ENCODE measurements at places on chromosomes 5 and 9.

DNA sequence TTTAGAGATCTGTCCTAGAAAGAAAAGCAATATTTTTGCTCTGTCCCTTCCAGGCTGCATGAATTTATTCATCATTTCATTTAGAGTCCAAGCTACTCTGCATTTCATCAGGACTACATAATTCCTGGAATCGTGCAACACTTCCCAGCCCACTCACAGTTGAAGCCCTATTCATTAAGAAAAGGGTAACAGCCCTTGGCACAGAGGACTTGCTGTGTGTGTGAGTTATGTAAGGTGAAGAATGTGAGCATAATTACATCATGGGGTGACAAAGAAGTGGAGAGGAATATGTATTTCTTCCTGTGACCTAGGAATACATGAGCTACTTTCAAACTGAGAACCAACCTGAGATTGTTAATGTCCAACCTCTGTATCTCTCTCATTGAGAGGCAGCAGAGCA is 317.4 kb downstream of the ARHGEF28 start:
- DNase-seq = no peak

DNA sequence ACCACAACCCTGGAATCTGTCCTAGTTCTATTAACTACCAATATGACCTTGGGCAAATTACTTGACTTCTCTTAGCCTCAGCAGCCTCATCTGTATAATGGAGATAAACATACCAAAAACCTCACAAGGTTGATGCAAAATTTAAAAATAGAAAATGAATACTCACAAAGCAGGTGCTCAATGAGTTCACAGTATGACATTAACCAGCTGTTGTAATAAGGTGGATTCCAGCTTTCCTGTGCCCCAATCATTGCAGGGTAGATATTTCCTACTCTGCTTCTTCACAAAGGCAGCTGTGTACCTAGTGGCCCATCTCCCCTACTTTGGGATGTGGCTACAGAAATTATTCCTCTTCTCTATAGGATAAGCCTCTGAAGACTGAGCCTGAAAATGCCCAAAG is 8.8 kb downstream of the HTR4 start:
- DNase-seq = no peak

GRCh38 chr9:98215271-98215670 is 22.8 kb upstream of the CORO2A start:
- no peak for DNase-seq

DNA sequence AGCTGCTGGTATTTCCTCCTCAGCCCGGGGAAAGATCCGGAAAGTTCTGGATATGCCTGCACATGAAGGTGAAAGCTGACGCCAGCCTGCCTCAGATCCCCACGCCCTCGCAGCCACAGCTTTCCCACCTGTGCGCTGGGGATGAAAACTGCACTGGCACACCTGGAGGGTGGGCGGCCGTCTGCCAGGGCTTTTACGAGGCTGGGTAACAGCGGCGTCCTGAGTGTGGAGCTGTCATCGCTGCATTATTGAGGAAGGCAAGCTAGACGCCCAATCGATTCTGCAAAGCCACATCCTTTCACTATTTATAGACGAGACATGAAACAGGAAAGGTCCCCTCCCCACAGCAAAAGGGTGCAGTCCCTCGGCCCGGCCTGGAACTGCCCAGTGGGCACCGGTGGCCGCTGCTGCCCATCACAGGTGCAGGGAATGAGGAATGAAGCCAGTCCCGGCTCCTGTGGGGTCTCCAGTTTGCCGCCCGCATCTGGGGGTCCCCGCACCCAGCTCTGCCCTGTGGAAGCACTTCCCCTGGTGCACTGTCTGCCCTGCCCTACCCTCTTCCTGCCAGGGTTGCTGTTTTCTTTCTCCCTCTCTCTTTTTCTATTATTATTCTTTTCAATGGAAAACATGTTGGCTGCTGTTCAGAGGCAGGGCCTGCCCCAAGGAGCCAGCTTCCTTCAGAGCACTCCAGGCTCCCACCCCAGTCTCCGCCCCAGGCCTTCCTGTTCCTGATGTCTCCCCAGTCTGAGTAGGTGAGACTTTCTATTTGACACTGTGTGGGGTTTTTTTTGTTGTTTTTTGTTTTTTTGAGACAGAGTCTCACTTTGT is 7.0 kb downstream of the NOTCH1 start:
- DNase-seq = no peak

GRCh38 chr9:114276908-114277821 is 45.7 kb upstream of the ORM1 start:
- no peak for DNase-seq

DNA sequence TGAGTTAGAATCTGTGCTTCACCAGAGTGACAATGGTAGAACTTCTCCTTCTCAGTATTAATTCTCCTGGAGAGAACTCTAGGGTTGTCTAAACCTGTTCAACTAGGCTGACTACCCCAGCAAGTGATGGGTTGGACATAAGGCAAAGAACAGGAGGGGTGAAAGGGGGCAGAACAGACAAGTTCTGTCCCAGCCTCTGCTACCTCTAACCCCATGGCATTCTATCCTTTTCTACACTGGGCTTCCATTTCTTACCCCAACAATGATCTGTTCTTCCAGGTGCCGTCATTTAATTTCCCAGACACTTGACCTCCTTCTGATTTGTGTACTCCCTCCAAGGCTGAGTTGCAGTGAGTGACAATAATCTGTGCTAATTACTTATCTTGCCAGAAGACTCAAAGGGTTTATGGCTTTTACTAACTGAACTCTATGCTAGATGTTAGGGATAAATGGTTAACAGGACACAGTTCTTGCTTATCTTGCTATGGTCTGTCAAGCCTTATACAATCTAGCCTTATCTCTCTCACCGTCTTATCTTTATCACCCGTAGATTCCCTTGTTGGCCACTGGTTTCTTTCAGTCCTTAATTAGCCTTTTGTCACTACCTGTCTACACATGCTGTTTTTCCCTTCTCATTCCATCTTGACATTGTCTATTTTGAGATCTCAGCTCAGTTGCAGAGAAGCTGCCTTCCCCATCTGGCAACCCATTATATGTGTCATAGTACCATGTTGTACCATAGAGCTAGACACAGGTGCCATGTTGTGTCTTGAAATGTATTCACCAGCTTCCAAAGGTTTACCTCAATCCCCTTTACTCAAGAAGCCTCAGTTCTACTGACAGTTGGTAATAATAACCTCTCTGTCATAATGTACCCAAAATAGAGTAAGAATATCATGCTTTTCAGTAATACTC is 10.0 kb upstream of the MATR3 start:
- no peak for DNase-seq

- DNase-seq = peak; percentile 15
Measured at GRCh38 chr5:158599157-158599556, 500.6 kb downstream of the EBF1 start.

DNA sequence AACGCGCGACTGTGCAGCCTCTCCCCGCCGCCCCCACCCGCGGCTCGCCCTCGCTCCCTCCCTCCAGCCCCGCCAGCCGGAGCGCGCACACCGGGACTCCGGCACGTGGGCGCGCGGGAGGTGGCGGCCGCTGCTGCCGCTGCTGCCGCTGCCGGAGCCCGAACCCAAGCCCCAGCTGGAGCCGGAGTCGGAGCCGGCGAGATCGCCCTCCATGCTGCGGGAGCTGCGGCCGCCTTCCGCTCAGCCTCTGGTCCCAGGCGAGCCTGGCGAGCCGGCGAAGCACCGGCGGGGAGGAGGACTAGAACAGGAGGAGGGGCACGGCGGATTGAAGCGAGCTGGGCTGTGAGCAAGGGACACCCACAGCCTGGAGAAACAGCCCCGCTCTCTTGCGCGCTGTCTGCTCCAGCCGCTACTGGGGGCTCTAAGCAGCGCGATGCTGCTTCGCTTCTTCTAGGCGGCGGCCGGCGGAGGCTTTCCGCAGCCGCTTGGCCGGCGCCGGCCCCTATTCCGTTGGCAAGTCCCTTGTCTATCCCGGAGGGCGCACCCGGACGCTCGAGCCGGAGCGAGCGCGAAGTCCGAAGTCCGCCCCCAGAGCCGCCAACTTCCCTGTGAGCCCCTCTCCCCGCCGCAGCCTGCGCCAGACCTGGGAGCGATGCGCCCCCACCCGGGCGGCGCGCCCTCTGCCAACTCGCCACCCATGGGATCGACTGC is 598.7 kb upstream of the SGCD start:
- no peak for DNase-seq

- DNase-seq = no peak
Measured at GRCh38 chr5:127406326-127407121, 110.9 kb upstream of the PRRC1 start.

- no peak for DNase-seq
Measured at GRCh38 chr5:81825237-81825636, 74.3 kb upstream of the SSBP2 start.

DNA sequence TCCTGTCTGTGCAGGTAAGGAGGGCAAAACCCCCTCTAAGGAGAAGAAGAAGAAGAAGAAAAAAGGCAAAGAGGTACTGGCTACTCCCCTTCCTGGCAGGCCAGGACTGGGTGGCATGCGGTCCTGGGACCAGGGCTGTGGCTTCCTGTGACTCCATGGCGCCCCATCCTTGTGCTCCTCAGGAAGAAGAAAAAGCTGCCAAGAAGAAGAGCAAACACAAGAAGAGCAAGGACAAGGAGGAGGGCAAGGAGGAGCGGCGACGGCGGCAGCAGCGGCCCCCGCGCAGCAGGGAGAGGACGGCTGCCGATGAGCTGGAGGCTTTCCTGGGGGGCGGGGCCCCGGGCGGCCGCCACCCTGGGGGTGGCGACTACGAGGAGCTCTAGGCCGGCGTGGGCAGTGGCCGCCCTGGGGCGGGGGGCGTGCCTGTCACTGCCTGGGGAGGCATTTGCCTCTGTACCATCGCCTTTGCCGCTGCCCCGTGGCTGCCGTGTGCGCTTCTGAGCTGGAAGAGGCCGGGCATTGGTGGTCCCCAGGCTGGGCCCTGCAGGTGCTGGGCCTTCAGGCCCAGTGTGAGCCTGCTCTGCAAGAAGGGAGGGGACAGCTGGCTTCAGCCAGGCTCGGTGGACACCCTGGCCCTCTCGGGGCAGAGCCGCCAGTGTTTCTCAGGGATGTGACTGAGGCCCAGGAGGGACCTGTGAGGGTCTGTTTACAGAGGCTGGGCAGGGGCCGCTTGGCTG is 2.0 kb upstream of the AJM1 start:
- no peak for DNase-seq

DNA sequence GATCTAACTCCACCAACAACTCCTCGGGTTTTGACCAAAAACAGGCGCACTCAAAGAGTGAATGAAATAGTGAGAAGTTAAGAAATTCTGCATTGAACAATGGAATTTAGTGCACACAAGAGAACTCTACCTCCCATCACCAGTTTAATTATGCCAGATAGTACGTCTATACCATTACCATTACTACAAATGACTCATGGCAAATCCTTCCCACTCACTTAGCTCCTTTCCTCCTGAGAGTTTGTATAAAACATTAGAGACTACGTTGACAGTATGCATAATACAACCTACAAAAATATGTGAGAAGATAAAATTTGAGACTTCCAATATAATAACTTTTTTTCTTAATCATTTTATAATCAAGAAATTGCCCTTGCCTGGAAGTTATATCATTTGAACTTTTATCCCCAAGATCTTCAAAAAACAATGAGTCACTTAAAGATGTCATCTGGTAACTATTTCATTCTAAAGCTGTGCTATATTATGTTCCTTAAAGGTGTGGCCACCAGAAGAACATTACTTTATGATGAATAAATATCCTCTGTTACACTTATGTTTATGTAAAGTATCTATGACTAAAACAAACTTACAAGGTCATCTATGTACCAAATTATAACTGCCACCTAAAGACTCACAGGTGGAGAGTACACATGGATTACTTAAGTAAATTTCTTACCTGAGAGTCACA is 297.9 kb upstream of the PTGER4 start:
- DNase-seq = no peak

DNA sequence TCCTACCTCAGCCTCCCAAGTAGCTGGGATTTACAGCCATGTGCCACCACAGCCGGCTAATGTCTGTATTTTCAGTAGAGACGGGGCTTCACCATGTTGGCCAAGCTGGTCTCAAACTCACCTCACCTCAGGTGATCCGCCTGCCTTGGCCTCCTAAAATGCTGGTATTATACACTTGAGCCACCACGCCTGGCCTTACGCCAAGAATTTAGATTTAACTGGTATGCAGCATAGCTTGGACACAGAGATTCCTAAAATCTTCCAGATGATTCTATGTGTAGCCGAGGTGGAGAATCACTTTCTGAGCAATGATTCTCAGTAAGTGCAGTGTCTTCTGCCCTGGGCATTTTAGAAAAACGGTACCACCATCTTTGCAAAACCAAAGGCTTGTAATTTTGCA is 74.1 kb downstream of the HABP4 start:
- DNase-seq = no peak

DNA sequence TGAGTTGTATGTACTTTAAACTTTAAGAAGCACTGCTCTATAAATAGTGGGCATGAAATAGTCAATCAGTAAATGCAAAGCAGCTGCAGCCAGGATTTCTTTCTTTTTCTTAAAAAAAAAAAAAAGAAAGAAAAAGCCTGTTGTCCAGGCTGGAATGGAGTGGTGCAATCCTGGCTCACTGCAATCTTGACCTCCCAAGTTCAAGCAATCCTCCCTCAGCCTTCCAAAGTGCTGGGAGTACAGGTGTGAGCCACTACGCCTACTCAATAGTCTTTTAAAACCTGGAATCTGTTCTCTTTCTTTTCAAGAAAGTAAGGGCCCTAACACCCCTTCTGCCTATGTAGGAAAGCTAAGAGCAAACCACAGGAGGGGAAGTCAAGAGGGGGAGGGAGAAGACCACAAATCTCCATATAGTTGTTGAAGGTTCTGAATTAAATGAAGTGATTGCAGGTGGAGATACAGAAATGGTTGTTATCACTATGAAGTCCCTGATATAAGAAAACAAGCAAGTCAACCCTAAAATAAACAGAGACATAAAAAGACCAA is 20.6 kb upstream of the TPD52L3 start:
- no peak for DNase-seq

DNA sequence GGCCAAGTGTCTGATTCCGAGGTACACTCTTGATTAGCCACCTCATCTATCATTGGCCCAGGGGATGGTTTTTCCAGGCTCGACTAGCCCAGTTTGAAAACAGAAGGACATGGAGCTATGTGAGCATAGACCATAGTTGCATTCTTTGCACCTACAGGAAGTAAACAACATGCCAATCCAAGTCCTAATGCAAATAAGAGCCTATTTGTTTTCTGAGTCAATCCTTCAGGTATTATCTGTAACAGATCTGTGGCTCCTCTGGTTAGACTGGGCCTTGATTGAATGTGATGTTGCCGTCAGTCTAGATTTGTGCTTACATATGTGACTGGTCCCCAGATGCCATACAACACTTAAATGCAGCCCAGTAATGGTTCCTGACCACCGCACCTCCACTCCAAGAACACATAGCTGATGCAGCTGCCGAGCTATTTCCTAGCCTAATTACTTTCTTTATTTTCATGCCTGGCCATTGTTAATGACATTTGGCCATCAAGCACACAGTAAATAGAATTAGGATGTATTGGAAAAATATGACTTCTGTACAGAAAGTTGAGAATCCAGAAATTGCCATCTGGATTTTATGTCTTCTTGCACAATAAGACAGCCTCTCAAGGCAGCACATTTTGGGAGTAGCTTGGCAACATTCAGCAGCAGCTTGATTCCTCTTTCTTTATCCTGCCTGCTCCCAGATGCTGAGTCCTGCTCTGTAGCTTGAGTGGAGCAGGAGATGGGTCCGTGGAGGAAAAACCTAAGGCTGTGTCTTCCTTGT is 29.5 kb upstream of the ARHGAP26 start:
- no peak for DNase-seq
